ENCODE measurements at places on chromosomes 1 and 21. TPM values are rescaled to one million over a fixed set of nuclear protein-coding genes. Genes with fewer than 3 reads are reported as not detected.

CELA3B gene
- not detected for total RNA-seq

- peak; percentile 50 for DNase-seq
Observed at GRCh38 chr1:153678519-153679336, at the start of gene NPR1. Gene NPR1 (plus strand): TSS chr1:153678688. CDS start chr1:153679109, 421 bp downstream.

- DNase-seq: no peak
Observed at GRCh38 chr1:89354205-89354604, 9.7 kb upstream of the GBP6 start.

DNA sequence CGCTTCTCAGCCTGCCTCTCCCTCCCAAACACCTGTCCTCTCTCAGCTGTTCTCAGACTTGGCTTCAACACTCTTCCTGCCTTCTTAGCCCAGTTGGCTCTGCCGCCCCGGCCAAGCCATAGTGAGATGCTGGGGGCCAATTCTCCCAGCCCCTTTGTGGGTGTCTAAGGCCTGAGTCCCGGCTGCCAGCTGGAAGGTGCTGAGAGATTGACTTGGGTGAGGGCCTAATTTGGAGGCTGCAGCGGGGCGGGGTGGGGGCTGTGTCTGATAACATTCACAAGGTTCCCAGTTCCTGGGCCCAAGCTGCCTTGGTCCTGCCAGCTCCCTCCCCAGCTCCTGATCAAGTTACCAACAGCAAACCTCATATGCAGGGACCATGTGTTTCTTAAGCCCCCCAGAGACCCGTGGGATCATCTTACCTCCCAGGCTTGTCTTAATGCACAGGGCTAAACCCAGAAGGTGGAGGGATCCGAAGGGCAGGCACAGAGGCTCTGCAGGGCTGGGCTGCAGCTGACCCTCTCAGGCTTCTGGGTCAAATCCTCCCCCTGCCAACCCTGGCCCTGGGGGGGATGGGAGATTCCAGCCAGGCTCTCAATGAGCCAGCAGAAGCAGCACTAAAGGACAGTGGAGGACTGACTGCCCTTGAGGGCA is 9.8 kb downstream of the INKA2 start:
- DNase-seq: no peak

DNA sequence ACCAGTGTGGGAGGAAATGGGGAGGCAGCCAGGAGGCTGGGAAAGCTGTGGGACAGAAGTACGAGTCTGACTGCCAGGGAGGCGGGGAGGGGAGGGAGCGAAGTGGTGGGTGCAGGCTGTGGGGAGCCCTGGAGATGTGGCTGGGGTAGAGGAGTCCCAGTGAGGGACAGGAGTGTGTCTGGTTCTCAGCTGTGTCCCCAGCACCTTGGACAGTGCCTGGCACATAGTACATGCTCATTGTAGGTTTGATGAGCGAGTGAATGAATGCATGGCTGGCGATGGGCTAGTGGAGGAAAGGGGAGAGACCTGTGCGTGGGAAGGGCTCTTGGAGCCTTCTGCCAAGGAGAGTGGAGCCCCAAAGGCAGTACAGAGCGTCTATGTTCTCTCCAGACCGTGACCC is 104.1 kb downstream of the SIK1 start:
- no peak for DNase-seq

TSPAN1 gene
- 0.28 TPM for total RNA-seq
